ENCODE measurements at places on chromosomes 3 and 15. TPM values are rescaled to one million over a fixed set of nuclear protein-coding genes. Genes with fewer than 3 reads are reported as not detected.

Gene GATM
- 38.2 TPM for total RNA-seq

Gene ADPRH
- 7.5 TPM for total RNA-seq

Gene CCNB2
- 2.1 TPM for total RNA-seq

GRCh38 chr3:52790741-52791140, 3.9 kb upstream of the ITIH3 start:
- H3K27ac ChIP-seq = no peak overlapping the region
- no peaks in the 10 kb centered on the region for H3K27me3 ChIP-seq
- no peaks in the 10 kb centered on the region for H3K36me3 ChIP-seq
- no peak for DNase-seq

DNA sequence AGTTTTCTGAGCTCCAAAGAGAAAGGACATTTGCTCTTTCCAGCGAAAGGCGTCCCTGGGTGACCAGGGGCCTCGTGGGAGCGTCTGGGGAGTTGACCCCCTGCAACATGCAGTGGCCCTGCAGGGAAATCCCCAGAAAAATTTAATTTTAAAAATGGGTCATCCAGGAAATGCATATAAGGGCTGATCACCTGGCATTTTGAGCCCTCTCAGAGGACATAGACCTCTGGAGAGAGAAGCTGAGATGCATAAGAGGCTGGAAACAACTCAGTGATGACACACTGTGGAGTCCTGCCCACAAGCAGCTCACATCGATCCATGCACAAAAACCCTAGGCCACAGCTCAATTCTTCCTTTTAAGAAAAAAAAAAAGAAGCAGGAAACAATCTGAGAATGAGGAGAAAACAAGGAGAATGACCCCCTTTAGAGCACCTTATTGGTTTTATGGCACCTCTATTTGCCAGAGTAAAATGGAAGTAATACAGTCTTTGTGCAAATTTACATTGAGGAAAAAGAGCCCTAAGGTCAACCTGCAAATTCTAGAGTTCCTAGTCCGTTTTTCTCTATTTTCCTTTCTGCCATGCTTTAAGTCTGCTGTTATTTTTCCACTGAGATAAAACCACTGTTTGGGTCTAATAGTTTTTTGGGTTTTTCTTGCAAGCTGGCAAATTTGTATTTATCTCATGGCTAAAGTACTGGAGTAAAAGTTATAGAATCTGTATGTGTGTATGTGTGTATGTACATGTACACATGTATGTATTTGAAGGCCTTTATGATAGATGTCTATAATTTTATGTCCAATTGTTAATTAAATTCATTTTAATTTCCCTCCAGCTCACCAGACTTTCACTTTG, 6.9 kb upstream of the BDH1 start:
- H3K27ac ChIP-seq = no peak overlapping the region
- H3K4me3 ChIP-seq = no peak overlapping the region
- no peaks in the 10 kb centered on the region for H3K27me3 ChIP-seq
- H3K4me1 ChIP-seq = no peaks in the 10 kb centered on the region
- DNase-seq = no peak

GRCh38 chr15:58475573-58476524, 44.1 kb downstream of the LIPC start:
- peak; percentile 77 for DNase-seq
- H3K4me1 ChIP-seq = no peaks in the 10 kb centered on the region
- H3K36me3 ChIP-seq = no peaks in the 10 kb centered on the region

GRCh38 chr3:112047264-112047663, 12.7 kb downstream of the TMPRSS7 start:
- H3K4me3 ChIP-seq = no peak overlapping the region
- no peak for DNase-seq
- H3K27me3 ChIP-seq = peaks cover 4% of the 10 kb centered on the region
- no peaks in the 10 kb centered on the region for H3K4me1 ChIP-seq
- H3K36me3 ChIP-seq = no peaks in the 10 kb centered on the region

GRCh38 chr3:168154089-168154488, 58.4 kb upstream of the GOLIM4 start:
- no peak overlapping the region for H3K27ac ChIP-seq
- H3K4me3 ChIP-seq = no peak overlapping the region
- H3K4me1 ChIP-seq = no peaks in the 10 kb centered on the region
- no peaks in the 10 kb centered on the region for H3K36me3 ChIP-seq
- no peaks in the 10 kb centered on the region for H3K27me3 ChIP-seq
- DNase-seq = no peak

- no peaks in the 10 kb centered on the region for H3K27me3 ChIP-seq
- H3K4me1 ChIP-seq = no peaks in the 10 kb centered on the region
- no peaks in the 10 kb centered on the region for H3K36me3 ChIP-seq
- peak overlapping the region; percentile 45 for H3K27ac ChIP-seq
- DNase-seq = no peak
Measured at GRCh38 chr3:16240229-16241023, 24.3 kb downstream of the DPH3 start.

DNA sequence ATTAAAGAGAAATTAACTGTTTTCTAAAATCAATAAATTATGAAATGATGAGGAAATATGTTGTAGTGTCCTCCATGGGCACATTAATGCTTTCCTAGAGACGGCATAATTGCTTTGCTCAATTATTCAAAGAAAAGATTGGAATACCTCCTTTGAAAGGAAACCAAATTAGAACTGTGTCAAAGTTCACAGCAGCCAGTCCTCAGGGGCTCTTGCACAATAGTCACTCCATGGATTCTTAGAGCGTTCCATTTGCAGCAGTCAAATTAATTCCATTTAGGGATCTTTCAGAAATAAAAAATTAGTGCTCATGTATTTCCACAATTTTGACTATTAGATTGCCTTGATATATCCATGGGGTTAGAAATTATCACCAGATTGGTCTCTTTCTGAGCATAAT, 841.6 kb upstream of the DPPA4 start:
- H3K27ac ChIP-seq = no peak overlapping the region
- no peak overlapping the region for H3K4me3 ChIP-seq
- H3K27me3 ChIP-seq = no peaks in the 10 kb centered on the region
- no peaks in the 10 kb centered on the region for H3K36me3 ChIP-seq
- H3K4me1 ChIP-seq = peaks cover 9% of the 10 kb centered on the region

- no peaks in the 10 kb centered on the region for H3K27me3 ChIP-seq
- peaks cover 2% of the 10 kb centered on the region for H3K36me3 ChIP-seq
- DNase-seq = no peak
- H3K27ac ChIP-seq = no peak overlapping the region
- H3K4me1 ChIP-seq = peaks cover 14% of the 10 kb centered on the region
Measured at GRCh38 chr3:9898467-9899241, 4.0 kb upstream of the IL17RE start.

DNA sequence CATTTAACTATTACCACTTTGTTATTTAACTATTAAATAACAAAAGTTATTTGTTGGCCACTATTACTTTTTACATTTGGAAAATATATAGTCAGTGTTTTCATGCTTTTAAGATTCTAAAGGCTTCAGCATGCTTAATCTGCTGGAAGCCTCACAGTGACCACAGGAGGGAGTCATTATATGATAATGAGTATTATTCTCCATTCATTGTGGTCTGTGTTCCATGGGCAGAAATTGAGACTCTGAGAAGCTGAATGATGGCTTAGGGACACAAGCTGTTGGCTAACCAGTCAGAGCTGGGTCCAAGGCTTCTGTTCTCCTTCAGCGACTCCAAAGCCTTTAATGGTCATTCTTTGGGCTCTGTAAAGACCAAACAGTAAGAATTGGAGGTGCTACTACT, 64.7 kb downstream of the BFSP2 start:
- no peaks in the 10 kb centered on the region for H3K27me3 ChIP-seq
- DNase-seq = no peak
- H3K36me3 ChIP-seq = no peaks in the 10 kb centered on the region
- H3K4me3 ChIP-seq = no peak overlapping the region

DNA sequence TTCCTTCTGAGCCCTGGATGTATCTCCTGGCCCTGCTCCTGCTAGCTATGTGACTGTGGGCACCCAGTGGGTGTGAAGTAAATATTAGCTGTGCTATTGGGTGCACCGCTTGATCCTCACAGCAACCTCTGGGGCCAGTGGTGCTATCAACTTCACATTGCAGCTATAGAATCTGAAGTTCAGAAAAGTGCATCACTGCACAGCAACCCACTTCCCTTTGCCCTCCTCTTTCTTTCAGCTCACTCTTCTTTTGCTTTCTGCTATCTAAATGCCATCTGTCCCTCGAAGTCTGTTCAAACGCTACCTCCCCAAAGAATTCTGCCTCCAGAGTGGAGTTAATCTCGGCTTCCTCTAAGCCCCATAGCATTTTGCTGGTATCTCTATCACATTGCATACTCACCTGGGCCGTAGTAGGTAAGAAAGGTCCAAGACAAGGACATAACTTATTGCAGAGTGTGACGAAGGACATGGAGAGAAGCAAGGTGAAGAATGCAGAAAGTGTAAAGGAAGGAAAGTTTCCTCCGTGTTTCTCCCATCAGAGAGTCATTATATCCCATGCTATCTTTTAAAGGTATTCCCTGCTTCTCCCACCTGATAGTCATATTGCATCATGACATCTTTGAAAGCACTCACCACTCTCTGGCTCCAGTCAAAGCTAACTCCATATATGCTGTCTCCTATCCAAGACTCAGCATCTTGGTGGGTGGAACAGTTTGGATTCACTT, 57.1 kb upstream of the BCL6 start:
- no peaks in the 10 kb centered on the region for H3K4me1 ChIP-seq
- H3K36me3 ChIP-seq = no peaks in the 10 kb centered on the region
- H3K27ac ChIP-seq = no peak overlapping the region
- DNase-seq = no peak

DNA sequence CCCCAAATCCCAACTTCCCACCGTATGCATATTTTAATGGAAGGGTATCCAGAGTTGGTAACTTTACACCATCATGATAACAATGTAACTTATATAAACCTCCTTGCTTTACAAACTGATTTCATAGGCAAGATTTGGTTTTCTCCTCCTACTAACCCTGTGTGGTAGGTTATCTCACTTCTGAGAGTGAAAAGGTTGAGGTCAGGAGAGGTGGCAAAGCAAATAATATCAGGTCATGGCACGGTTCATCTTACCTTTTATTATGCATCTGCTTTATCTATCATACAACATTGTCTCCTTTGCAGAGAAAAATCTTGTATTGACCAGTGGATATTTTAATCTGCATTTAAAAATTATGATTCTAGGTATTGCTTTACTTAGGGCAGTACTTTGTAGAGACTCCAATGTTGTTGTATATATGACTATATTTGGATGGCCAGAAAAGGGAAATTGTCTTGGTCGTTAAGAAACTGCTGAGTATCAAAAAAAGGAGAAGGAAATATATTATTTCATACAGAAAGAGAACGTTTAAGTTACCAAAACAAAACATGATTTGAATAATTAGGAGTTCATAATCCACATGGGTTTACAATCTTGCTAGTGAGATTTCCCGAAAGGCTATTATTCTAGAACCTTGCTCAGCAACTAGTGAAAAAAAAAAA, 30.4 kb downstream of the NFKBIZ start:
- no peak for DNase-seq
- no peak overlapping the region for H3K27ac ChIP-seq
- no peak overlapping the region for H3K4me3 ChIP-seq
- no peaks in the 10 kb centered on the region for H3K27me3 ChIP-seq

DNA sequence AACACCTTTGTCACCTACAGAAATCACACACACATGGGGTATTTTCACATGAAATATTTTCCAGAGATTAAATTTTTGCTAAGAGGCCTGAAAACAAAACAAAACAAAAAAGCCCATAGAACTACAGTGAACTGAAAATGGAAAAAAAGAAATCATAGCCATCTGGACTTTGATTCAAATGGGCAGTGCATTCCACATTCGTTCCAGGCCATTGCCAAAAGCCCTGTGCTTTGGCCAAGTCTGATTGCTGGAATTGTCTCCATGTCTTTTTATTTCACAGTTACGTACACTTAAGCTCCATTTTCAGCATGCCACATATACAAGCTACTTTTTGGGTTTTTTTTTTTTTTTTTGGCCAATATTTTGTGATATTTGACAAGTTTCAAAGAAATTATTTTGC, 47.1 kb downstream of the TFG start:
- no peaks in the 10 kb centered on the region for H3K27me3 ChIP-seq
- no peak for DNase-seq
- H3K4me1 ChIP-seq = no peaks in the 10 kb centered on the region
- no peak overlapping the region for H3K27ac ChIP-seq
- H3K36me3 ChIP-seq = peaks cover 8% of the 10 kb centered on the region
- H3K4me3 ChIP-seq = no peak overlapping the region

GRCh38 chr15:36643551-36643950, 64.1 kb downstream of the CDIN1 start:
- no peaks in the 10 kb centered on the region for H3K27me3 ChIP-seq
- no peaks in the 10 kb centered on the region for H3K4me1 ChIP-seq
- no peak overlapping the region for H3K4me3 ChIP-seq
- DNase-seq = no peak
- H3K36me3 ChIP-seq = no peaks in the 10 kb centered on the region
- H3K27ac ChIP-seq = no peak overlapping the region

DNA sequence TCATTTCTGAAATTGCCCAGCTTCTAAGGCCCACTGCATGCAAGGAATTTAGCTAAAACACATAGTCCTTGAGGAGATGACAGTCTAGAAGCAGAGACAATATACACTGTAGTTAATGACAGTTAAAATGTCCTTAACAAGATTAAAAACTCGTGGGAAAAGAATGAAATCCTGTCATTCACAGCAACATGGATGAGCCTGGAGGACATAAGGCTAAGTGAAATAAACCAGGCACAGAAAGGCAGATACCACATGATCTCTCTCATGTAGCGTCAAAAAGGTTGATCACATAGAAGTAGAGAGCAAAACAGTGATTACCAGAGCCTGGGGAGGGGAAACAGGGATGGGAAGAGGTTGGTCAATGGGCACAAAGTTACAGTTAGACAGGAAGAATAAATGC, 36.3 kb upstream of the GOLGA8J start:
- H3K4me1 ChIP-seq = no peaks in the 10 kb centered on the region
- H3K27ac ChIP-seq = no peak overlapping the region

DNA sequence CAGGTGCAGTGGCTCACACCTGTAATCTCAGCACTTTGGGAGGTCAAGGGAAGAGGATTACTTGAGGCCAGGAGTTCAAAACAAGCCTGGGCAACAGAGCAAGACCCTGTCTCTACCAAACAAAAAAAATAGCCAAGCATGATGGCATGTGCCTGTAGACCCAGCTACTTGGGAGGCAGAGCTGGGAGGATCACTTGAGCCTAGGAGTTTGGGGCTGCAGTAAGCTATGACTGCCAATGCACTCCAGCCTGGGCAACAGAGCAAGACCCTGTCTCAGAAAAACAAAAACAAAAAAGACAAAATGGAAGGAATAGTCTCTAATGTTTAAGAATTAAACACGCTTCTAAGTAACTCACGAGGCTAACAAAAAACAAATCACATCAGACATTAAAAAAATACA, 106.5 kb downstream of the DLG1 start:
- H3K4me1 ChIP-seq = no peaks in the 10 kb centered on the region
- H3K27ac ChIP-seq = no peak overlapping the region

- no peaks in the 10 kb centered on the region for H3K27me3 ChIP-seq
- no peaks in the 10 kb centered on the region for H3K36me3 ChIP-seq
- no peak overlapping the region for H3K4me3 ChIP-seq
- no peak for DNase-seq
- no peak overlapping the region for H3K27ac ChIP-seq
- peaks cover 17% of the 10 kb centered on the region for H3K4me1 ChIP-seq
Measured at GRCh38 chr3:12879191-12879815, 37.9 kb upstream of the RPL32 start.

GRCh38 chr3:128294999-128295468, 141.8 kb downstream of the EEFSEC start:
- peak; percentile 26 for DNase-seq
- H3K36me3 ChIP-seq = no peaks in the 10 kb centered on the region
- peaks cover 37% of the 10 kb centered on the region for H3K4me1 ChIP-seq
- H3K27ac ChIP-seq = no peak overlapping the region
- H3K27me3 ChIP-seq = no peaks in the 10 kb centered on the region
